Tibial artery (tissue), 4 donors: ENCODE measurements at places on chromosomes 13 and 19.

DNA sequence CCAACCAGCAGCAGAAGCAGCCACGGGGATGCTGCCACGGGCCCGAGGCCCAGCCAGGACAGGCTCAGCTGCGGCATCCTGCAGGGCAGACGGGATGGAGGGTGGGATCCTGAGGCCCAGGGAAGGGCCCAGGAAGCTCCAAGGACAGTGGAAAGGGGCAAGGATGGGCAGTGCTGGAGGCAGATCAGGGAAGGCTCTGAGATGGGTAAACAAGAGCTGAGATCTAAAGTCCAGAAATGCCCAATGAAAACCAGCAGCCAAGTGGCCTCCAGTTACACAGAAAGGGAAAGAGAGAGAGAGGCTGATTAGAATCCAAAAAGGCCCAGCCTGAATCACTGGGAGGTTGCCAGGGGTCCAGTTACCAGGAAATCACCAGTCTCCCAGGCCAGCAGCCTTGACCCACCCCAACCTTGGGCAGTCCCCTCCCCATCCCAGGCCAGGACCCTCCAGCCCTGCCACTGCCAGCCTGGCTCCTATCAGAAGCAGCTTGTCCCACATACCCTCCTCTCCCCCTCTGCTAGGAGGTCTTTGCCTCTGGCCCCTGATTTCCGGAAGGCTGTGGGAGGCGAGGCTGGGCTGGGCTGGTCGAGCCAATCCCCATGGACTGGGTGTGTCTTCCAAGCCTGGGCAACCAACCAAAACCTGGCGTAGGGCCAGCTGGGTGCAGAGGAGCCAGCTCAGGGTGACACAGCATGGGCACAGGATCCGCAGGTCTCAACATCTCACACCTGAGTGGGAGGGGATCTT, at the start of gene CYP4F11:
Gene CYP4F11, minus strand, starts transcription at position 198 of the 747 bp plus-strand sequence. Its CDS starts 121 bp downstream, at position 77.
- peak; percentile 65 for DNase-seq

DNA sequence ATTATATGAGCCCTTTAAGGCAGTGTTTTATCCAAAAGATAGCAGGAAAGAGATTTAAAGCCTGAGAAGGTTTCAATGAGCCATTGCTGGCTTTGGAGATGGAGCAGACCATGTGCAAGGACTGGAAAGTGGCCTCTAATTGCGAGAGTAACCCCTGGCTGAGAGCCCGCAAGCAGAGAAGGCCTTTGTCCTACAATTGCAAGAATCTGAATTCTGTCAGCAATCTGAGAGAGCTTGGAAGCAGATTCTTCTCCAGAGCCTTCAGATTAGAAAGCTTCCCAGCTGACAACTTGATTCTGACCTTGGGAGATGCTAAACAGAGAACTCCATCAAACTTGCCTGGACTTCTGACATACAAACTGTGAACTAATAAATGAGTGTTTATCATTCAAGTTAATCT, 528.7 kb upstream of the KLF12 start:
- DNase-seq = no peak

GRCh38 chr13:106464076-106464475, 71.4 kb downstream of the EFNB2 start:
- no peak for DNase-seq

DNA sequence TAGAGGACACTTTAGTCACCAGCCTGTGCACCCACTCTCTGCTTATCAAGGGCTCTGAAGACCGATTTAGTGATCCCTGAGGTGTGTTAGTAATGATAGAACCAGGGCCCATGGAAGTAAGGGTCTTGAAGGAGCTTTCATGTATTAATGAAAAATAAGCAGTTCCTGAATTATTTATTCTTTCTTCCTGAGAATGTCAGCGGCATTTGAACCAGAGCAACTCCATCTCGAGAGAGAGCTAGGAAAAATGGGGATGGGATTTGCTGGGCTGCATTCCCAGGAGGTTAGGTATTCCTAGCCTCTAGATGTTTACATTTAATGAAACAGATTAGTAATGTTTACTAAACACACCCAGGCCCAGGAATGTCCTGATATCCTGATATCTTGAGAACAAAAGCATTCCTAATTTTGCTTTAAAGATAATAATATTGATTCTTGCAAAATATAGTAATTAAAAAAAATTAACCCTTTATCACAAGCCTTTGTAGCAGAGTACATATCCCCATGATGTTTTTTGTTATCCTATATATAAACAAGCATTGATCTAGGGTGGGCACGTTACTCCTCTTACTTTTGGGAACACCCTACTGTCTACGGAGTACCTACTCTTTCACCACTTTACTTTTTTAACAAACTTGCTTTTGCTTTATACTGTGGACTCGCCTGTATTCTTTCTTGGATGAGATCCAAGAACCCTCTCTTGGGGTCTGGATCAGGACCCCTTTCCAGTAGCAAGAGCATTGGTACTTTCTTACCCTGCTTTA, 63.1 kb downstream of the COG3 start:
- DNase-seq = no peak

- peak; percentile 7 for DNase-seq
These were observed 69.6 kb downstream of the ZNF557 start for GRCh38 chr19:7139095-7139494.

GRCh38 chr13:24630851-24631620, 49.2 kb upstream of the ATP12A start:
- no peak for DNase-seq

GRCh38 chr13:83024232-83024631, 858.0 kb downstream of the SLITRK1 start:
- no peak for DNase-seq

DNA sequence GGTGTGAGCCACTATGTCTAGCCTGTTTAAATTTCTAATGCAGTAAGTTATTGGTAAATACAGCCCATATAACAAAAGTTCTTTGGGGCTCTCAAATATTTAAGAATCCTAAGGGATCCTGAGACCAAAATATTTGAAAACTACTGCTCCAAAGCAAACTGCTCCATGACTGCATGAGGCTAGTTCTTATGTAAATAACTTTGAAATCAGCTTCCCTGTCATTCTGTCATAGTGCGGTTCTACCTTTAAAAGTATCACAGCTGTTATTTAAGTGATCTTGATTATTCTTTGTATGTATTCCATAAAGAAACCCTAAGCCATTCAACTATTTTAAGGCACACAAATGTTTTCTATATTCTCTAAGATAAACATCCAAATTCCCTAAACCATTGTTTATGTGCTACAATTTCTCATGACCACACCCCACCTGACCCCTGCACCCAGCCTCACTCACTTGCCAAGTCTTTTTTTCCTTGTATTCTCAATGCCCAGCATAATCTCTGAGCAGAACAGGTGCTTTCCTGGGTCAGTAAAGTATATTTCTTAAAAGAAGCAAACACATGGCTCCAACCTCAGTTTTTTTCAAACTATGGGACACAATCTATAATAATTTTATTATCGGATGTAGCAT, 146.6 kb downstream of the RNF17 start:
- no peak for DNase-seq

- DNase-seq = no peak
These were observed 3.2 kb downstream of the ZNF230 start for GRCh38 chr19:44005973-44006372.

GRCh38 chr13:73687929-73688328, 446.3 kb downstream of the KLF12 start:
- DNase-seq = no peak

GRCh38 chr13:36870050-36870692, 49.9 kb downstream of the SMAD9 start:
- no peak for DNase-seq

GRCh38 chr13:79658333-79658975, 177.5 kb downstream of the NDFIP2 start:
- no peak for DNase-seq

- DNase-seq = no peak
These were observed 12.7 kb upstream of the ZNF43 start for GRCh38 chr19:21848706-21849105.

DNA sequence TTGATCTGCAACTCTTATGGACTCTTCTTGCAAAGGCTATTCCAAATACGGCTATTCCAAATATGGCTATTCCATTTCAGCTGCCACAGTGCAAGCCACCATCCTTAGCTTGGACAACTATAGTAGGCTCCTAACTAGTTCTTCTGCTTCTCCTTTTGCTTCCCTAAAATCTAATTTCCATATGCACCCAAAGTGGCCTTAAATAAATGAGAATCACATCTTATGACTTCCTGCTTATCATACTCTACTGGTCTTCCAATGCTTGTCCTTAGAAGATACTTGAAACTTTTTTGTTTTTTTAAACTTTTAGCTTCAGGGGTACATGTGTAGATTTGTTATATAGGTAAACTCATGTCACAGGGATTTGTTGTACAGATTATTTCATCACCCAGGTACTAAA, 4.9 kb downstream of the UCHL3 start:
- no peak for DNase-seq

GRCh38 chr13:78593652-78594455, 9.5 kb downstream of the POU4F1 start:
- no peak for DNase-seq

- DNase-seq = no peak
These were observed 4.2 kb downstream of the LYL1 start for GRCh38 chr19:13098277-13099072.

GRCh38 chr13:44768775-44769581, 192.8 kb upstream of the TSC22D1 start:
- DNase-seq = no peak

DNA sequence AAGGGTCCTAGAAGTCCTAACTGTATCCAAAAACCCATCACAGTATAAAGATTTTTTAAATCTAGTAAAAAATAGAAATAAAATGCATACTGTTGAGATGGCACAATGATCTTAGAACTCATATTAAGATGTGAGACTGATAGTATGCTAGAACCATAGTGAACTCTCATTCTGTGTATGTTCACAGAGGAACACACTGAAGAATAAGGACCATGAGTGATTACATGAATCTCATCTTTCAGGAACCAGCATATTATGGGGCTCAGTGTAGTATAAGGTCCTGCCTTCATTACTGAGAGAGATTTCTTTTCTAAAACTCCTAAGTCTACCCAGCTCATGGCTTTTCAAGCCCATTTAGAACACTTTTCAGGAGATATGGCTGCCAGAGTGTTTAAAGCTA, 59.8 kb upstream of the RFC3 start:
- no peak for DNase-seq

GRCh38 chr19:31232871-31233270, 116.4 kb downstream of the TSHZ3 start:
- DNase-seq = no peak

- DNase-seq = no peak
These were observed 20.1 kb downstream of the GPATCH1 start for GRCh38 chr19:33100894-33101644.

GRCh38 chr13:79336966-79337365, 69.1 kb downstream of the RBM26 start:
- no peak for DNase-seq

- no peak for DNase-seq
These were observed 9.0 kb upstream of the SOX1 start for GRCh38 chr13:112057736-112058518.

GRCh38 chr13:98772794-98773452, 20.5 kb upstream of the SLC15A1 start:
- no peak for DNase-seq

GRCh38 chr13:43132257-43132656, 108.9 kb downstream of the DNAJC15 start:
- no peak for DNase-seq

- DNase-seq = no peak
These were observed 667 bp downstream of the ZNF878 start for GRCh38 chr19:12052091-12052496.

- no peak for DNase-seq
These were observed 472.2 kb downstream of the MYO16 start for GRCh38 chr13:109101550-109102144.

- DNase-seq = no peak
These were observed 99.5 kb downstream of the ERCC5 start for GRCh38 chr13:102945324-102945815.

DNA sequence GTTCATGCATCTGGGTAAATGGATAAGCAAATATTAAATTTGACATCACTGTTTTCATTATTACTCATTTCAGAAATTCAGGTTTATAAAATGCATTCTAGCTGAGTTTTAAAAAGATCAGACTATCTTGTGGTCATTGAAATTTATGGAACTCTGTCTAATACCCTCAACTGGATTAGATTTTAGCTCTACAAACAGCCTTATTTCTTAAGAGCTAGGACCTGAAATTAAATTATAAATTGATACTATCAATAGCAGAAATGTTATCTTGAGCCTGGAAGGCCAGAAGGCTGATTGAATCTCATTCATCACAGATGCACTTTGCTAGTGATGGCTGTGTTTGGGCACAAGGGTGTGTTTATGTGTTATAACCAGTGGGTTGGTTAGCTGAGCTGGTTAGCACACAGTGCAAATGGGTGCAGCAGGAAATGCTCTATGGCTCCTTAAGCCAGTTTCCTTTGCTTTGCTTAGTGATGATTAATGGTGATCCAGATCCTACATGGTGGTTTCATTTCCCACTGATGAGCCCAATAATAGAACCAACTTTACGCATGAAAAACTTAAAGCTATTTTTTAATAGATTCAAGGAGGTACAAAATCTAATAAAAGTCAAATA, 310.8 kb upstream of the KLF12 start:
- no peak for DNase-seq

DNA sequence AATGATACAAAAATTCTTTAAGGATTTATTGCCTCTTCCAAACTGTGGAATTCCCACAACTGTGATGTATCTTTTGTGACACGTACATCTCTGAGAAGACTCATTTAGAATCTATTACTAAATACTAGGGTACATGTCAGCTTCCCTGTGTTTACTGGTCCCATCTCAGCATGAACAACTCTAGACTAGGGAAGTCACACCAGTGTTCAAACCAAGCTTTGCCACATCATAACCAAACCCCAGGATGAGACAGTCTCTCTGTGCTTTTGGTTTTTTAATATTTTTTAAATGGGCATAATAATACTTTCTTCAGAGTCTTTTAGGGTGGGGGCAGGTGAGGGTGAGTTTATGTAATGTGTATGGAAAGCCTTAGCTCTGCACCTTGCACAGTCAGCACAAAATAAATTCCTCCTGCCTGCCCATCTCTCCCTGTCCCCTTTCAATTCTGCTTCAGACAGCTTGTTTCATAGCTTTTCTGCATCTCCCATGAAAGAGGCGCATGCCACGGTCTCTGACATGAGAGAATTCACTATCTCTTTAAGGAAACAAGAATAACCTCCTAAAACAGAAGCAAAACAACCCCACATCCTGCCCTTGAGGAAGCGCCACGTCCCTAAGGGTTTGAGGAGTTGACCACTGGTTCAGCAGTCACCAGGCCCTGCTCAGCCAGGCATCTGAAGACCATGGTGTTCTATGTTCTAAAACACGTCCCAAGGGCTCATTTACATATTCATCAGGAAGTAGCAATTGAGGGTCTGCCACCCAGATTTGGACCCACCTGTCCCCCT, 174.5 kb downstream of the USP12 start:
- DNase-seq = no peak

GRCh38 chr13:102402290-102402689, 442 bp upstream of the FGF14 start:
- no peak for DNase-seq

- DNase-seq = no peak
These were observed 5.2 kb upstream of the TM6SF2 start for GRCh38 chr19:19278315-19278714.

DNA sequence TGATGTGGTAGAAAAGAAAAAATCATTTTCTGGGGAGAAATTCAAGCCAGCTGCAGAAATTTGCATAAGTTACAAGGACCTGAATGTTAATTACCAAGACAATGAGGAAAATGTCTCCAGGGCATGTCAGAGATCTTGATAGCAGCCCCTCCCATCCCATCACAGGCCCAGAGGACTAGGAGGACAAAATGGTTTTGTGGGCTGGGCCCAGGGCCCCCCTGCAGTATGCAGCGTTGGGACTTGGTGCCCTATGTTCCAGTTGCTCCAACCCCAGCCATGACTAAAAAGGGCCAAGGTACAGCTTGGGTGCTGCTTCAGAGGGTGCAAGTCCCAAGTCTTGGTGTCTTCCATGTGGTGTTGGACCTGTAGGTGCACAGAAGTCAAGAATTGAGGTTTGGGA, 76.6 kb upstream of the SOX1 start:
- no peak for DNase-seq

GRCh38 chr13:32988608-32989289, 27.5 kb upstream of the KL start:
- DNase-seq = no peak
